ENCODE measurements at places on chromosomes 11 and 22.

GRCh38 chr22:31681349-31682345 lies 19.6 kb upstream of the PISD start:
- no peak for DNase-seq

GRCh38 chr22:40261783-40262182 lies 84.1 kb downstream of the TNRC6B start:
- no peak for DNase-seq

GRCh38 chr11:20021771-20022362 lies 138.4 kb downstream of the DBX1 start:
- no peak for DNase-seq

DNA sequence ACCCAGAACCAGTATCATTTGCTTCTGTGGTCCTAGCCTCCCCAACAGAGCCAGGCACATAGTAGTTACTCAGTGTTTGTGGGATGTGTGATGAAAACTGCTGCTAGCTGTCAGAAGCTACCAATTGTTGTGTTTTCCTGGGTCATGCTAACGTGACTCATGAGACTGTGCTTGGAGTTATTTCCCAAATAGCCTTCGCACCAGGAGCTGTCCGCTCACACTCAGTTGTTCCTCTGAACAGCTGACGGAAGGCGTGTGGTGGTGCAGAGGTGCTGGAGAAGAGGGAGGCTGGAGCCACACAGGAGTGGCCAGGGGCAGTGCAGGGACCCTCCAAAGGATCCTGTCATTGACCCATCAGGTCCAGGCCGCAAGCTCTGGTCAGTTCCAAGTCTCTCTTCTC lies 53.9 kb upstream of the TBCEL start:
- DNase-seq, result no peak

GRCh38 chr11:79237703-79238102 lies 203.1 kb downstream of the TENM4 start:
- no peak for DNase-seq

GRCh38 chr11:95556342-95557163 lies 233.0 kb downstream of the FAM76B start:
- no peak for DNase-seq

DNA sequence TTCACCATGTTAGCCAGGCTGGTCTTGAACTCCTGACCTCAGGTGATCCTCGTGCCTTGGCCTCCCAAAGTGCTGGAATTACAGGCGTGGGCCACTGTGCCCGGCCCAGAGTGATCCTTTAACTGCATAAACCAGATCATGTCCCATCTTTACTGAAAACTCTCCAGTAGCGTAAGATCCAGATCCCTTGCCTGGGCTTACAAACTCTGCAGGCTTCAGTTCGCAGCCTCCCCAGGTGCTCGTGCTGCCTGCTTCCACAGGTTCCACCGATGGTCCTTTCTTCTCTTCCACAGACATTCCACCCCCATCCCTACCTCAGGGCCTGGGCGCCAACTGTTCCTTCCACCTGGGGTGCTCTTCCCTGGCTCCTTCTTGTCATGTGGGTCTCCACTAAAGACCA lies 88.8 kb upstream of the SHANK2 start:
- DNase-seq, result no peak

DNA sequence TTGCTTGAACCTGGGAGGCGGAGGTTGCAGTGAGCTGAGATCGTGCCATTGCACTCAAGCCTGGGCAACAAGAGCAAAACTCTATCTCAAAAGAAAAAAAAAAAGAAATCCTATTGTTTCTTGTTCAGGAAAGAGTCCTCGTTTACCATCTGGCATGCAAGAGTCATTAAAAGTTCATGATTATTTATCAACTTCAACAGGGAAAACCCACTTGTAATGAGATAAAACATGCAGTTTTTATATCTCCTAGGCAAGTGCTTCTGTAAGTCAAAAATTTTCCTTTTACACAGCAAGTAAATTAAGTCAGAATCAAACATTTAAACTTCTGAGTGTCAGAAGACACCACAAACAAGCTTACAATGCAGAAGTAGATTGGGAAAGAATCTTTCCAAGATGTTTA lies 94.7 kb upstream of the CLPB start:
- DNase-seq, result no peak

DNA sequence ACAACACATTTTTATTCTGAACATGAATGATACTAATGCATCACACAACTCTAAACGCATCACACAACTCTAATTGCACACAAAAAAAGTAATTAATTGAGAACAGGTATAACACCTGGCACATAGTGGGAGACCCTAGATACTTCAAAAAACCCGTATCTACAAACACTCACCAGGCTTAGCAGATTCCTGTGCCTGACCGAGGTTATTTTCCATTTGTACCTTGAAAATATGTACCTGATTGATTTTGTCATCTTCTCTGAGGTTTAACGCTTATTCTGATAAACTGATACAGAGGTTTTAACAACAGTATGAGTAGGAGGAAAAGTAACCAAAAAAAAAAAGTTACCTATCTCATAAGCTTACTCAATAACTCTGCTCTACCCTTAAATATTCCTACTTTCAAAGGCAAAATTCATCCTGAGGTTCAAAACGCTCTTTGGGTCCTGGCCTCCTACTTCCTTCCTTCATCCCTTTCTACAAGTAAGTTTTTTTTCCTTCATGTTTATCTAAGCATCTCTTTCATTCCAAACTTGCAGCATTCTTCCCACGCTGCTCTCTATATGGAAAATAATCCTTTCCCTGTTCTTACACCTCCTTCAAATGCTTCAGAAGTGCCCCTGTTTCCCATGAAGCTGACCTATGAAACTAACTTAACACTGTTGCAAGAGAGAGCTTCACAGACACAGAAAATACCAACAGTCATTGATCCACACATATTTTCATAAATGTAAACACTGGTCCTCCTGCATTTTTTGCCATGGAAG lies 73.3 kb downstream of the ETS1 start:
- DNase-seq, result no peak

DNA sequence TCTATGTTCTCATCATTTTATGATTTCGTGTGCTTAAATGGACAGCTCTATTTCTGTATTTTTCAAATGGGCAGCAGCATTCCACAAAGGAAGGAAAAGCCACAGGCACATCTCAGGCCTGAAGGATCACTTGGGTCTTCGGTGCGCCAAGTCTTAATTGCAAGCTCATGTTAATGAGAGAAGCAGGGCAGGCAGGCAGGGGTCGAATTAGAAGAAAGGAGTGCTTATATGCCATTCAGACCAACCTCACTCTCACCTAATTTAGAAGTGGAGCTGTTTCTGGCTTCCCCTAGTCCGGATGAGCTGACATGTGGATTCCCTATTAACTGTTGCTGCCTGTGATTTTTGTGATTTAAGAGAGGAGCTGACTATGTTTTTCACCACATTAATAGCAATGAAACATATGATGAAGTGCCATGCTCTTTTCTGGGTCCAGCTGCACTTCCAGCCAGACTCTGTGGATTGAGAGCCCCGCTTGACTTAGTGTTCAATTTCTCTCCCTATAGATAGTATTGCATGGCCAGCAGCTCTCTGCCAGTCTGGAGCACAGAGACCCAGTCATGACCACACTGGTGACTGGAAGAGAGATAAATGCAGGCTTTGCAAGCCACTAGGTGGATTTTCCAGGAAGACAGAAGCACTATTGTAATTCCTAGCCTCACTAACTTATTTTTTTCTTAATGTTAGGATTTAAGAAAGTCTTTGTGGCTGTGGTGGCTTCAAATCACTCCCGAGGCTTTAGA lies 373.9 kb upstream of the FAT3 start:
- no peak for DNase-seq

- DNase-seq, result no peak
Observed at GRCh38 chr11:8357505-8357888, 93.8 kb upstream of the LMO1 start.

DNA sequence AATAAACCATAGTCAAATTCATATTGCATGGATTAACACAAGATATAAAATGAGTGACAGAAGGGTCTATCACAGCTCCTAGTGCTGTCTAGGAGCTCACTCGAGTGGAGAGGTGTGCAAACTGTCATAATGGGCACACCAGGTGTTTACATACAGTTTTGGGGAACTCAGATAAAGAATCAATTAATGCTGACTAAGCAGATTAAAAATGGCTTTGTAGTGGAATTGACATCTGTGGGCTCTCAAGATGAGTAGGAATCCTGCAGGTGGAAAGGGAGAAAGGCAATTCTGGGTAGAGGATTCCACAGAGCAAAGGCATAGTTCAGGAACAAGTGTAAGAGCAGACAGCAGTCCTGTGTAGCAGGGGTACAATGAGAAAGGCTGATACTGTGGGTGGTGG lies 496.2 kb upstream of the CCDC90B start:
- DNase-seq, result no peak

GRCh38 chr11:36010010-36010740 lies 66.3 kb downstream of the LDLRAD3 start:
- no peak for DNase-seq

DNA sequence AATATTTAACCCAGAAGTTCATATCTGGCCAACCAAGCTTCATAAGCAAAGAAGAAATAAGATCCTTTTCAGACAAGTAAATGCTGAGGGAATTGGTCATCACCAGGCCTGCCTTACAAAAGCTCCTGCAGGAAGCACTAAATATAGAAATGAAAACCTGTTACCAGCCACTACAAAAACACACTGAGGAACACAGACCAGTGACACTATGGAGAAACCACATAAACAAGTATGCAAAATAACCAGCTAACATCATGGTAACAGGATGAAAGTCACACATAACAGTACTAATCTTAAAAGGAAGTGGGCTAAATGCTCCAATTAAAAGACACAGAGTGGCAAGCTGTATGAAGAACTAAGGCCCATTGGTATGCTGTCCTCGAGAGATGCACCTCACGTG lies 311.4 kb downstream of the DYNC2H1 start:
- no peak for DNase-seq

DNA sequence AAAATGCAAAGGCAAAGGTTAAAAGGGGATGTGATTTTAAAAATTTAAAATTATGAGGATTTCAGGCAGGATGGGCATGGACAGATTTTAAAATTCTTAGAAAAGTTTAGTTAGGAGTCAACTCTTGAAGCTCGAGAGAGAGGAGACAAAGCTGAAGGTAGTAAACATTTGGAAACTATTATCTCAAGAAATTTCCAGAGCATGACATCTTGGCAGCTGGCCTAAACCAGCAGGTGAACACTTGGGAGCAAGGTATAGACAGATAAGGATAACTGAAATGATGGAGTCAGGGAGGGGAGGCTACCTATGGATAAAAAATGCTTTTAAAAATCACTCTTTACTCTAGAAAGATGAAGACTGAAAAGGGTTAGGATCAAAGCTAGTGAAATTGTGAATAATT lies 13.7 kb downstream of the POU2AF3 start:
- no peak for DNase-seq

GRCh38 chr11:129373489-129373953 lies 2.1 kb upstream of the BARX2 start:
- no peak for DNase-seq

DNA sequence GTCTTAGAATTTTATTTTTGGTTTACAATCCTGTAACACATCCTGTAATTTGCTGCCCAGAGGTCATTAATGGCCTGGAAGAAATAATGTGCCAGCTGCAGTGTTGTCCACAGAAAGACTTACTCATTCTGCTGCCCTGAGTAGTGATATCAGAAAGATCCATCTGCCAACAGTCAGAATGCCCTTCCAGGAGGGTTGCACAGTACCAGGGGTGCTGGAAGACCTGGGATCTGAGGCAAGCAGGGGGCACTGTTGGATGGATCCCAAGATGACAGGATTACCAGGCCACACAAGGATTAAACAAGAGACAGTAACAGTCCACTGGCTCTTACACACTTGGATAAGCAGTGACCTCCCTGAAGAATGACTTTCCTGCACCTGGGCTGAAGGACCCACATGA lies 93.8 kb upstream of the TOP3B start:
- no peak for DNase-seq

DNA sequence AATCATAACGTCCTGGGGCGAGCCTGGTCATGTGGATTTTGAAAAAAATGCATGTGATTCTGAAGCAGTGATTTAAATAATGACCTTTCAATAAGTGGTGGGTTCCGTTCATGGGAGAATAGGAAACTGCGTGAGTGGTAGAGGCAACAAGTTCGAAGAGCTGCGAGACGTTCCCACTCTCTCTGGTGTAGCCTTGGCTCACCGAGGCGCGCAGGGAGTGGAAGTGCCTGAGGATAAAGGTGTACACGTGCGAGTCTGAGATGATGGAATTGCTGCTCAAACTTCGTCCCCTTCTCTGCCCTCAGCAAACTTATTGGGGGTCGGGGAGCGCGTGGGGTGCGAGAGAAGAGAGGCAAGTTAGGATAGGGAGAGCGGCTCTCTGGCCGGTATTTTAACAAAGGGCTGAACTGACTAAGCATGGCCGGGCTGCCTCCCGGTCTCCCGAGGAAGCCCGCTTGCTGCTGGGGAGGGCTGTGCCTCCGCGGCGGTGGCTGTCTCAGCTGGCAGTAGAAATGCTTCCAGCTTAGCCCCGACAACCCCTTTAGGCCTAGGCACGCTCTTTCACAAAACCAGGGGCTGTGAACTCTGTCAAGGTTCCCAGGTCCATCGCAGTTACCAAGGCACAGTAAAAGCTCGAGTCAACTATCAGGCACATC lies 875 bp upstream of the STT3A start:
- no peak for DNase-seq
